ENCODE measurements at places on chromosomes 13 and 19.

DNA sequence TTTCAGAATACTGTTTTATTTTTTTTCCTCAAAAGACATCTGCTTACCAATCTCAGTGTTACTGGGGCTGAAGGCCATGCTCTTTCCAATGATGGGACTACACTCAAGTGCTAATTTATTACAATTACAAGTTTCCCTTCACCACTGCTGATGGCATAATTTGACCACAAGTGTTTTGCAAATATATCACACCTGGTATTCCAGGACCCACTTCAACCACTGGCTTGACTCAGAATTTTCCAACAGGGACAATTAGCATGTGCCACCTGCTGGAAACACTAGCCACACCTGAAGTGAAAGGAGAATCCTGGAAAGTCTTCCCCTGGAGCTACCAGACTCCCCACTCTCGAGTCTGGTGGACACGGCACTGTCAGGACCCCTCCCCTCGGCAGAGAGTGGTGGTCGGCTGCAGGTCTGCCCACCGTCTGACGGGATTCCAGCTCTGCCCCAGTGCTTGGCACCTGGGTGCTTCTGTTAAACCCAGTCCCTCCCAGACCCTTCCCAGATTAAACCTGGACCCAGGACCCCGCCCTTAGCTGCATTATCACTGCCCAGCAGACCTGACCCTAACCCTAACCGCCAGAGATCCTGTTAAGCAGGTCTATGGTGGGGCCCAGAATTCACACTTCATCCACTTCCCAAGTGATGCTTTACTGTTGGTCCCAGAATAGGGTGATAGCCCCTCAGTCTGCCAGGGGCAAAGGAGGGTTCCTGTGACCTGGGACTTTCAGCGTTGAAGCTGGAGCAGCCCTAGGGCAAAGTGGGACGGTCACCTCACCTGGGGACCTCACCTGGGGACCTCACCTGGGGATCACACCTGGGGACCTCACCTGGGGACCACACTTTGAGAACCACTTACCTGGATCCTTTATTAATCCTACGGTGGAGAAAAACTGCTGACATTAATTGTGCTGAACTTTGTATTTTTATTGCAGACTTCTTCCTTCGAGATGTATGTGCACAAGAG is 17.6 kb upstream of the RASA3 start:
- DNase-seq, result no peak

GRCh38 chr19:4922530-4923275 is 13.4 kb downstream of the UHRF1 start:
- no peak for DNase-seq

- DNase-seq, result no peak
These were observed 15.1 kb upstream of the EMP3 start for GRCh38 chr19:48310227-48310626.

DNA sequence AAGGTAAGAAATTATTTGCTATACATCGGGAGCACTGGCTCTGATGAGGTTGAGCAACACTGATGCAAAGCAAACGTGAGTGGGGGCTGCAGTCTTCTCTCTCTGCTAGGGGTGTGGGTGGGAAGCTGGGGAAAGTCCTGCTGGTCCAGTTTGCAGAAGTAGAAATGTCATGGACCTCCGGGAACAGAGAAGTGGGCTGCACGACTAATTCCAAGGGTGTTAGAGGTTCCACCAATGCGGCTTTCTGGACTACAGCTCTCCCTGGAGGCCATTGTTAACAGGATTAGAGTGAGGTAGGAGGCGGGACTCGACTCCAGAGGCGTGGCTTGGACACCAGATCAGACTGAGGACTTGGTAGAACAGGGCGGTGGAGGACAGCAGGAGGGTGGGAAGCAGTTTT is 5.7 kb upstream of the FBXO27 start:
- no peak for DNase-seq

- DNase-seq, result peak; percentile 47
These were observed 7.7 kb downstream of the PNMA8B start for GRCh38 chr19:46487802-46488445.

GRCh38 chr19:40613690-40614621 is 12.8 kb downstream of the LTBP4 start:
- DNase-seq, result peak; percentile 74

DNA sequence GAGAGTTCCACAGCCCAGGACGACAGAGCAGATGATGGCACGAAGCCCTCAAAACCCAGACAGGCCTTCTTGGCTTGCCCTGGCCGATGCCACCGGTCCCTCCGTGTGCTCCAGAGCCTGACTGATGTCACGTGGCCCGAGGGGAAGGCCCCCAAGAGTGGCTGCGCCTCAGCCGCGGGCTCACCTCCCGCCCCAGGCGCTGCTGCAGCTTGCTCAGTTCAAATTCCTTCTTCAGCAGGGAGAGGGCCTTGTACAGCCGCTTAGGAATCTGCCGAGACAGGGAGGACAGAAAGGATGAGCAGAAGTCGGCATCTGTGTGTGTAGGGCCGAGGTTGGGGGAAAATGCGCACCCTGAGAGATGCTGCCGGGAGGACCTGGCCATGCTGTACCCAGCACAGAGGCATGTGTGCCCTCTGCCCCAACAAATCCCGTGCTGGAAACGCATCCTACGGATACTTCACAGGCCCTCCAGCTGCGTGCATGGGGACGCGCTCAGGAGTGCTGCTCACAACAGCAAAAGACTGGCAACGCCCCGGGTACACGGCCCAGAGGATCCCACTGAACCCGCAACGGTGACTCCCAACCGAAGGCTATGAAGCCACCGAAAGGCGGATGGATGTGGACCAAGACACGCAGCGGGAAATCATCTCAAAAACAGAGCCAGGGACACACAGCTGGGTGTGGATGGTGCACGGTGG is 12.9 kb downstream of the LONP1 start:
- DNase-seq, result no peak

- no peak for DNase-seq
These were observed 4.2 kb upstream of the RGL3 start for GRCh38 chr19:11423164-11423790.

DNA sequence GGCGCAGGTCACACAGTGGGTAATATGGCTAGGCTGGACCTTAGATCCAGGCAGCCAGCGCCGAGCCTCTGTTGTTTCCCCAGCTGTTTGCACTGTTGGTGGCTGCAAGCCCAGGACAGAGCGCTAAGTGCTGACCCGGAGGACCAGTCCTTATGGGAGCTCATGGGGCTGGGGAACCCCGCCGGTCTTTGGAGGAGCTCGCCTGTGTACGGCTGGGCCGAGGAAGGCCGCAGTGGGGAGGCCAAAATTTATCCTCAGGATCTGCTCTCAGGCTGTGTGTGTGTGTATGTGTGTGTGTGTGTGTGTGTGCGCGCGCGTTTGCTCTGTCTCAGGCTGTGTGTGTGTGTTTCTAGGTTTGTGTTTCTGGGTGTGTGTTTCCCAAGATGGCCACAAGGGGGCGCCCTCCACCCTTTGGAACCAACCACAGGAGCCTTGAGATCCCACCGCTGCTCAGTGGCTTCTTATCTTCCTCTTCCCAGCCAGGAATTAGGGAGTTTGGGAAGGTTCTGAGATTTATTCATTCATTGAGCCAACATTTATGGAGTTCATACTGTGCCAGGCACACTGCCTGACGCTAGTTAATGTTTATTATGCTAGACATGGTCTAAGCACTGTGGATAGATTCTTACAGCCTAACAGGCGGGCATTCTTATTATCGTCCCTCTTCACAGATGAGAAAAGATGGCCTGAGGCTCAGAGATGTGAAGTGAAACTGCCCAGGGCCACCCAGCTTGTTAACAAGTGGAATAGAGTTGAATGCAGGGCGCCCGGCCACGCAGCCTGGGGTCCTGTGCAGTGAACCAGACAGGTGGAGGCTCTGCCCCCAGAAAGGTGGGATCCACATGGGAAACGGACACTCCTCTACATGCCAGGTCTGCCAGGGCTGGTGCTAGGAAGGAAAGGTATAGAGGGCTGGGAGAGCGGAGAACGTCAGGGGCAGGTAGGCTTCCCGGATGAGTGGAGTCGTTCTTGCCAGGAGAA is 13.0 kb downstream of the PGLYRP1 start:
- peak; percentile 73 for DNase-seq

DNA sequence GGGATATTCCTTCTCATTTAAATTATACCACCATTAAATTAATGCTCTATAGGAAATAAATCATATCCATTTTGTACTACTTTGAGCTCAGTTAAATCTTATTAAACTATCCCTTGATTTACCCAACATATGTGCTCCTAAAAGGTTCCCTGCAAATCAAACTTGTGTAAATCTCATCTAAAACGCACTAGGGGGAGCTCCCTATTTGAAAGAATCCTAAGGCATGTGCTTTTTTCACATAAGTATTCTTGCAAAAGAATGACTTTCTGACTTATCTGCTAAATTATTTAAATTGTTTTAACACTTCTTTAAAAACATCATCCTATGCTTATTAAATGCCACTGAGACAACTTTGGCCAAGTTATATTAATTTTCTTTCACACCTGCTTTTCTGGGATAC is 7.9 kb downstream of the INTS6 start:
- no peak for DNase-seq

GRCh38 chr19:2750808-2751437 is 11.1 kb upstream of the SLC39A3 start:
- no peak for DNase-seq

GRCh38 chr13:44768239-44768638 is 192.1 kb upstream of the TSC22D1 start:
- no peak for DNase-seq

- no peak for DNase-seq
These were observed 27.2 kb downstream of the COL4A2 start for GRCh38 chr13:110334256-110334655.

- no peak for DNase-seq
These were observed 6.3 kb upstream of the FDX2 start for GRCh38 chr19:10321874-10322835.

- no peak for DNase-seq
These were observed 15.0 kb upstream of the CCNA1 start for GRCh38 chr13:36417331-36417730.

- peak; percentile 26 for DNase-seq
These were observed at the start of gene GPR183 for GRCh38 chr13:99307247-99307646. TSS of gene GPR183 (minus strand) at chr13:99307399. CDS start at chr13:99296145, 11,254 bp downstream.

- DNase-seq, result no peak
These were observed 68.6 kb downstream of the STK24 start for GRCh38 chr13:98508280-98508679.

DNA sequence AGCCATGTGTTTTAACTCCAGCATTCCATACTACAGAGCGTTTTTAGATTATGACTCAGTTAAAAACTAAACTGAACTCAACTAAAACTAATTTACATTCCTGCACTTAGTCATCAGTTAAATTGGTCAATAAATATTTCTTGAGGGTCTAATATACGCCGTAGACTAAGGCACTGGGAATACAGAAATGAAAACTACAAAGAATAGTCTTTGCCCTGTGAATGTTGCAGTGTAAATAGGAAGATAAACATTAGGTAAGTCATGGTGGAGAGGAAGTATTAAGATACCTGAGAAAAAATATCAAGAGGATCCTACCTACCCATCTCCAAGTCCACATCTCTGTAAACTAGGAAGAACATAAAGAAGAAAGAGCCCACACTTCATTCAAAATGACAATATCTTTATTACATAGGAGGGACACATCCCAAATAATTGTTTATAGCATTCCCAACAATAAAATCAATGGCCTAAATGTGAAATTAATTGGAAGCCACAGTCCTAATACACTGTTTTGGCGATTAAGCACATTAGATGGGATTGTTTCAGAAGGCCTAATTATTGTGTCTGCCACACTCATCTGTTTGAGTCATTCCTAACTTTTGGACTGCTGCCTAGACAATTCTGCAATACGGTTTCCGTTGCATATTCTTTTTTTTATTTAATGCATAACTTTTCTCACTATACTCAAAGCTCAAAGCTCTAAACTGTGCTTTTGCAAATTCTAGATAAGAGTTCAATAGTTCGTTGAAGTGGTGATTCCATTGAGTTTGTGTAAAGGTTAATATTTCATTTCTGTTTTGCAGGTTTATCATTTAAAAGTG is 52.9 kb downstream of the MBNL2 start:
- DNase-seq, result no peak

GRCh38 chr19:37251308-37252229 is 33.6 kb downstream of the ZNF383 start:
- no peak for DNase-seq

DNA sequence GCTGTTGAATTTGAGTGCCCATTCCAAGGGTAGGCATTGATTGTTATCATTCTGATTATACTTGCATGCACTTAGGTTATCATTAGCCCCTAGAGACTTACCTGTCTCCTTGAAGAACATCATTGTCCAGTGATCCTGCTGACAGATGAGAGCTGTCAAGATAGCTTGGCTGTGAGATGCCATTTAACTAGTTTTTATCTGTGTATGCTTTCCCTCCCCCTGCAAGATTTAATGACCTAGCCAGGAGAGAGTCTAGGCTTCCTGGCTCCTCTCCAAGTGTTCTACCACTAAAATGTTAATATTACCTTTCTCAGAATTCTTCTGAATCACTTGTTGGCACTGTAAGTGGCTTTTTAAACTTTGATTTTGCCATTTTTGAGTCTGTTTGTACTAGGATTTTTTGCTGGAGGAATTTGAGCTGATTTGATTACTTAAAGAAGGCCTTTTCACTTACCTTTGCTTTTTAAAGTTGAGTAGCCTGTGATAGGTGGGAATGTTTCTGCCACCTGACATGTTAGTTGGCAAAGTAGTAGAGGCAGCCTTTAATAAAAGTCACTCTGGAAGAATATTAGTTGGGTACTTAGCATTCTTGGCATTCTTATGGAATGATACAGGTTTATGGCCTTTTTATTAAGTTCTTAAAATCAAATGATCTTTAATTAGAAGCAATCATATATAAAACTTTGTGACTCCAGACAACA is 41.1 kb downstream of the ARHGAP35 start:
- no peak for DNase-seq

DNA sequence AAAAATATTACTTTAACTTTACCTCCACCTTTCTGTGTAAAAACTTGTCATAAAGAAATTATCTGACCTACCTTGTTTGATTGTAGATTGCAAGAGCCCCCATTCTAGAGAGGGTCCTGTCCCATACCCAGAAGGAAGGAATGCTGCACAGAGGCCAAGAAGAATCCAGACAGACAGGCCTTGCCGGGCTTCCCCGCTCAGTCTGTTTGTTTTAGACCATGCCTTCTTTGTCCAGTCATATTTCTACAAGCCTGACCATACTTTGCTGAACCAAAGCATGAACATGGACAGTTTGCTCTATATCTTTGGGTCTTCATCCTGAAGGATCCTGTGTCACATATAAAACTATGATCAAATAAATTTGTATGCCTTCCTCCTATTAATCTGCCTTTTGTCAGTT is 95.8 kb upstream of the MYCBP2 start:
- no peak for DNase-seq

DNA sequence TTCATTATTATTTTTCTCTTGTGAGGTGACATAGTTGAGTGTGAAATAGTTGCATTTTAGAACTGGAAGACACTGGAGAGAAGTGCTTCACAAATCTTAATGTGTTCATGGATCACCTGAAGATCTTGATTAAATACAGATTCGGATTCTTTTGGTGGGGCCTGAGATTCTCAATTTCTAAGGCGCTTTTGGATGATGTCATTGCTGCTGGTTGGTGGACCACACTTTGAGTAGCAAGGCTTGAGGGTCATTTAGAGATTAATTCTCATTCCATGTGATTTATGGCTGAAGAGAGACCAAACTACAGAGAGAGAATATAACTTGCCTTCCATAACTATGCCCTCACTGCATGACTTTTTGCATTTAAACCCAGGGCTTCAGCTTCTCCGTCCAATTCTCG is 27.2 kb downstream of the CEACAM8 start:
- no peak for DNase-seq

Data from hematopoietic multipotent progenitor cell treated with erythropoietin and hydrocortisone succinate and interleukin-3 and kit ligand, for 15 days (in vitro differentiated cells).